ENCODE measurements at places on chromosomes 6 and 20.

DNA sequence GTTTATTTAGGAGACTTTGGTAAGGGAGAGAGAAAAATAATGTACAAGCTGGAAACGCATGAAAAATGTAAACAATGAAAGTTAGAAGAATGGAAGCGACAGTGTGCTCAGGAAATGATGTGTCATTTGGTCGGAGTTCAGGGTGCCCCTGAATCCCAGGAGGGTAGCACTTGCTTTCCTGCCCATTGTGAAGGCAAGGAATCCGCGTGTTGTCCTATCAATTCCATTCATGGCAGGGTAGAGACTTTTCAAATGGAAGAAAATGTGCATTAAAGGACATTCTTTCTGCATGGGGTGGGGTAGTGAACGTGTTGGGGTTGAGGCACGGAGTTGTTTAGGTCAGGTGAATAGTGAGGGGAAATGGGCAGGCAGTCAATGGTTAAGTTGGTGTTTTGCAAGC is 33.7 kb downstream of the GCNT2 start:
- DNase-seq = no peak

- DNase-seq = no peak
Observed at GRCh38 chr20:53515749-53516148, 77.9 kb downstream of the ZNF217 start.

DNA sequence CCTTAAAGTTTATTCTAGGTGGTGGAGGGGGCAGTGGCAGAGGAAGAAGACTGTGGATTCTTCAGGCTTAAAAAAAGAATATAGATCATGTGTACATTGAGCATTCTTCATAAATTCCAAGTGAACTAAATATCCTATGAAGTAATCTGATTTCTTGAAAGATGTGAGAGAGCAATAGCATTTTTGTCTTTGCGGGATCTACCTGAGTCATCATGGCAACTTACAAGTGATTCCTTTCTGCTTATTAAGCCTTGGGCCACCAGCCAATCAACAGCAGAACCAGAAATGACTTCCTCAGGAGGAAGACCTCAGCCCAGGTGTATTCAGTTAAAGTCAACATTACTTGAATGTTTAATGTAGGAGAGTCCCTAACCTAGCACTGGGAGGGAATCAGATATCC is 756.9 kb downstream of the TFAP2A start:
- no peak for DNase-seq

DNA sequence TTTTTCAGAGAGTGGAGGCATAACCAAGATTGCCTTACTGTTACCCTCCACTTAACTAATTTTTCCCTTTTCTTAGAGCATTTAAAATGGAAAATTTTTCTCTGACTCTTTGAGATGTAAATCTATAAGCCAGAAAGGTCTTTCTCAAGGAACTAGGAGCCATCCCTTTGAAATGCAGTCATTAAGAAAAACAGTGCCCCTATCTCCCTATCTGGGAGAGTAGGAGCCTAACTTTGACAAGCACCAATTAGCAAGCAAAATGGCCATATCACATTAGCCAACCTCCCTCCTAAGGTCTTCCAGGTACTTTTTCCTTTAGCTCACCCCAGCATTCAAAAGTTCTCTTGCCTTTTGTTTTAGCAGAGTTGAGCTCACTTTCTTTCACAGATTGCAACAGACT is 570.5 kb downstream of the EPHA7 start:
- no peak for DNase-seq

- no peak for DNase-seq
Observed at GRCh38 chr6:127058027-127058426, 60.4 kb upstream of the RSPO3 start.
